ENCODE measurements at places on chromosomes 3 and 15.

DNA sequence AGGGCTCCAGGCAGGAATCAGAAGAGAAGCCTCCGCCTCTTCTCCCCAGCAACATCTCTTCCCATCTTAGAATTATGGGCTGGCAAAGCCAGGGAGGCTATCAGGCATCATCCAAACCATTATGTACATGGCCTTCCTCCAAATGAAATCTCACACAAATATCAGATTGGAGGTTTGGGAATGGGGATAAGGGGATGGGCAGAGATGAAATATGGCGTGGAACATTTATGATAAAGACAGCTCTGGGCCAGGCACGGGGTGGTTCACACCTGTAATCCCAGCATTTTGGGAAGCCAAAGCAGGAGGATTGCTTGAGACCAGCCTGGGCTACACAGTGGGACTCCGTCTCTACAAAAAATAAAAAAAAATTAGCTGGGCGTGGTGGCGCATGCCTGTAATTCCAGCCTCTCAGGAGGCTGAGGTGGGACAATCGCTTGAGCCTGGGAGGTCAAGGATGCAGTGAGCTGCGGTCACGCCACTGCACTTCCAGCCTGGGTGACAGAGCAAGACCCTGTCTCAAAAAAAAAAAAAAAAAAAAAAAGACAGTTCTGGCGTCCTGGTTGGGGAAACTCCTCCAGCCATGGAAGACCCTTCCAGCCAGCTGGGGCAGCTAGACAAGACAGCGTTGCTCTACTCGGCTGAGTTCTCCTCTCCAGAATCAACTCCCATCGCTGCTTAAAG lies 36.6 kb downstream of the CPN2 start:
- DNase-seq: peak; percentile 73

GRCh38 chr15:101449471-101450402 lies 39.8 kb downstream of the PCSK6 start:
- DNase-seq: no peak

DNA sequence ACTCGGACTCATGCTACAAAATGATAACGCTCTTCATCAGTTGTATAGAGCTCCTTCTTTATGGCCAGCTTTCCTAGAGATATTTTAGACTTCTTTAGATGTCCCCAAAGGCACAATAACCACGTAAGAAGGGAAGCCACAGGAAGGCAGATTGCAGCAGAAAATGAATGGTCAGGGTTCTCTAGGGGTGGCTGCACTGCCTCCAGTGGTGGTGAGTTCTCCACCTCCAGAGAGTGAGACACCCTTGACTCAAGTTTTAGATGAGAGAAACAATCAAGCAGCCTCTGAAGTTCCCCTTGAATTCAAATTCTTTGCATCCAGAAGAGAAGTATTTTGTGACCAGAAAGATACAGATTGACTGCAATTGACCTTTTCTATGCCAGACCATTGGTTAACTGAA lies 191.5 kb downstream of the TP63 start:
- no peak for DNase-seq

DNA sequence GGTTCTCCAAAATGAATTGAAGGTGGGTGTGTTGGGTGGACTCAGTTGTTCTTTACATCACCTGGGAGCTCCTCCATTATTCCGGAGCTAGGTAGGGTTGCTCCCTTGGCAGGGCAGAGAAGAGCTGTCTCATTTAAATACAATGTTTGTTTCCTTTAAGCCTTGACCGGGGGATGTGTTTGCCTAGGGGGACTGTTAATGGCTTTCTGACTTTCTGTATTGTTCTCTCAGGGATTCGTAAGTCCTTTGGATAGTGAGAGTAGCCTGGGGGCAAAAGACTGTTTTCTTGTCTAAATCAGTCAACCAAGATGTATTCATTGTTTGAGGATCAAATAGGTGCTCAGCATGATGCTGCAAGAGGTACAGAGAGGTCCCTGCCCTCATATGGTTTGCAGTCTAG lies 71.1 kb downstream of the CDAN1 start:
- no peak for DNase-seq

DNA sequence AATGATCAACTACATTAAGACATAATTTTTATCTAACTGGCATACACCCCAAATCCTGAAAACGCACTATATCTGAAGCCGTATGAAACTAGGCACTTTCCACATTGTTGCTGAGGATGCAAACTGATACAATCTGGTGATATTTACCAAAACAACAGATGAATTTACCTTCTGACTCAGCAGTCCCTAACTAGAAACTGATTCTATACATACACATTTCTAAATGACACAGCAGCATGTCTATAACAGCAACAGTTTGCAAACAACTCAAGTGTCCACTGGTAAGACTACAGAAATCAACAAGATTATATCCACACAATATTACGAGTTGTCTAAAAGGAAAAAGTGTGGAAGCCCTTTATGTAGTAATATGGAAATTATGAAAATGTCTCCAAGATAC lies 22.9 kb downstream of the SECISBP2L start:
- DNase-seq: no peak

GRCh38 chr3:175047786-175048185 lies 188.7 kb downstream of the NAALADL2 start:
- no peak for DNase-seq

GRCh38 chr3:71958533-71958932 lies 173.6 kb upstream of the PROK2 start:
- no peak for DNase-seq

GRCh38 chr3:127658234-127658633 lies 14.5 kb upstream of the ABTB1 start:
- DNase-seq: no peak

DNA sequence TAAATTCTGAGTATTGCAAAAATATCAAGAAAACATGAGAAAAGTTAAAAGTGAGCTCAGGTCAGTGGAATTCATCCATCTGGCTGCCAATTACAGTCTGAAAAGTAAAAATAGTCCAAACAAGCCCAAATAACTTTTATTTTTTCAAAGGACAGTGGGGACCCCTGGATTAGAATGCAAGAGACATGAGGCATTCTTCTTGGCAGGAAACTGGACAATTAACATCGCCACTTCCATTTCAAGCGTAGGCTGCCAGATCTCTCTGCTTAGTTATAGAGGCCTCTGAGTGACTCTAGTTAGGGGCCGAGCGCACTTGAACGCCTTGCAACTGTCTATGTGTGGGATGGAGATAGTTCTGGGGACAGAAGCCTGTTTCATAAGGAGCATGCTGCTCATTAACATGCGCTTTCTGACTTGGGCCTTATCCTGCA lies 189.1 kb downstream of the GHSR start:
- no peak for DNase-seq

DNA sequence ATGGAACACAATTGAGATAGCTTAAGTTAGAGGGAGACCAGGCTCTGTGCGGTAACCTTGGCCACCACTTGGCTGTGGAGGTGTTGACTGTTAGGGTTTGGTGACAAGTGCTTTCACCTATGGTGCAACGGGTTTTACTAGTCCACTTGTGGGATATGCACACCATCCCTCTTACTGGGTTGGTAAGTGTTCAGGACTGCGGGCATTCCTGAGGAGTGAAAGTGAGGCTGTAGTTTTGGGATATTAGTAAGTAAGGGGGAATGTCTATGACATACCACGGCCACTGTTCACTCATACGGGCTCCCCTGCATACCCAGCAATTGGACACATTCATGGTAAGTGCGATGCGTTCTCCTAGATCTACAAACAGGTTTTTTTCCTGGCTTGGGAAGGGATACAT lies 8.0 kb upstream of the RAD54L2 start:
- no peak for DNase-seq

DNA sequence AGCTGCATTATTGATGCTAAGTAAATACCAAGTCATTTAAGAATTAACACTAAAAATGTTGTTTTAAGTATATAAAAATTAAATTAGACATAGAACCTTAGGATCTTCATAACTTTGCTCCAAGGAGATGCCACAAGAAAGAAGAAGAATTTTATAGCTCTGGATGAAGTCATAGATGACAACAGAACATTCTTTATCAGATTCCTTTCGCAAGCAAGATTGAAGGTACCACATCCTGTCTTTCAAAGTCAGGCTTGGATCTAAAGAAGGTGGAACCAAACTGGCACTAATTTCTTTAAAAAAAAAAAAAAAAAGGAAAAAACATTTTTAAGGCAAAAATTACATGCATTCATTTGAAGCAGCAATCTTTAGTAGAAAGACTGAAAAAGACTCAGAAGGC lies 62.5 kb downstream of the POLQ start:
- no peak for DNase-seq

DNA sequence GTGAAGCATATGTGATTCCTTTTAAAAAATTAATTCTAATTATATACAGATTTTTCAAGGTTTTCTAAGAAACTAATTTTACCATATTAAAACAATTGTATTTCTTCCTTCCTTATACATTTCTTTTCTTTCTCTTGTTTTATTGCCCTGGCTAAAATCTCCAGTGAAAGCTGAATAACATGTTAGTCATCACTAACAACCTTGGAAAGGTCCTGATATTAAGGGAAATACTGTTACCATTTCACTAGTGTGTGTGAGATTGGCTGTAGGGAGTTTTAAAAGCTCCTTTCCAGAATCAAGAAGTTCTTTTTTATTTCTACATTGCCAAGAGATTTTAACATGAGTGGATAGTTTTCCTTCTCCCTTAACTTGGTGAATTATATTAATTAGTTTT lies 229.7 kb upstream of the EIF1B start:
- DNase-seq: no peak

- peak; percentile 48 for DNase-seq
Observed at GRCh38 chr3:134608023-134608770, 42.6 kb downstream of the KY start.

- peak; percentile 90 for DNase-seq
Observed at GRCh38 chr3:47323431-47324277, 40.9 kb downstream of the KLHL18 start.

DNA sequence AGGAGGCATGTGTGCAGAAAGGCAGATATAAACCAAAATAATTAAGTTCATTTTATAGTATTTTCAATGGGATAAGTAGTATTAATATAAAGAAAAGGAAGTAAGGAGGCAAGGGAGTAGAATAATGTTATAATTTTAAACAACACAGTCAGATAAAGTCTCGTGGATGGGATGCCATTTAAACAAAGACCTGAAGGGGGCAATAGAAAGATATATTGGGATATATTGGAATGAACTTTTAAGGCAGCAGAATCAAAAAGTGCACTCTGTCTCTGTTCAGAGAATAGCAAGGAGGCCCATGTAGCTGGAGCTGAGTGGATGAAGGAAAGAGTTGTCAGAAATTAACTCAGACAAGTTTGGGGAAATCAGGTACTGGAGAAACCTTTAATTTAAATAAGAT lies 158.7 kb downstream of the CGGBP1 start:
- no peak for DNase-seq

- DNase-seq: no peak
Observed at GRCh38 chr3:30353711-30354467, 252.5 kb upstream of the TGFBR2 start.

- no peak for DNase-seq
Observed at GRCh38 chr15:81407718-81408117, 33.7 kb upstream of the TMC3 start.

GRCh38 chr15:90813796-90814190 lies 54.6 kb upstream of the FURIN start:
- DNase-seq: no peak

DNA sequence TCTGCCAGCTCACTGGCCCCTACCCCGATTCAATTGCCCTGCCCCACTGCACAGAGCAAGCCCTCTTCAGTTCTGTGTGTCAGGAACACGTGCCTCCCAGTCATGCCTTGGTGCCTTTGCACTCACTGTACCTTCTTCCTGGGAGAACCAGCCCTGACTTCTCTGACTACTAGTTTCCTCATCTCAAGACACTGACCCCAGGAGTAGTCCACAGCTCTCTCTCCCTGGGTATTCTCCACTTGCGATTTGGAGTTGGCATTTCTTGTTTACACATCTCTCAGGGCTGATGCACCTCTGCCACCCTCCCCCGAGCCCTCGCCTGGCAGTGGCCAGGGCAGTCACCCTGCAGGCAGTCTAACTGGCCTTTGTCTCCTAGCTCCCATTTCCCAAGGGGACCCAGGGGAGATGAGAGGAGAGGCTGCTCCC lies 5.7 kb downstream of the CISH start:
- no peak for DNase-seq

DNA sequence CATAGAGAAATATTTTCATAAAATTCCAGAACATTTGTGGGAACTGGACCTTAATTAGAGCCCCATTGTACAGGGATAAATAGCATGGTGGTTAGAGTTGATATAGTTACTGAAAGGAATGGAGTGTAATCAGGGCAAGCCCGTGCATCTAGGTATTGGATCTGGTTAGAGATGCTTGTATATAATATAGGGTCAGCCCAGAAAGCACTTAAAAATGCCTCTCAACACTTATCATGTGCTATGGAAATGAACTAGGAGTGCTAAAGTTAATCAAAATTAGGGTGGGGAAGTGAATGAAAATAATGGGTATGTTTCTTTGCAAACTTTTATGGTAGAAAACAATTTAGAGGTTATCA lies 308.3 kb upstream of the NR2E3 start:
- DNase-seq: no peak
